ENCODE measurements at places on chromosomes 11 and 22.

GRCh38 chr11:46738887-46739286, 19.9 kb downstream of the F2 start:
- DNase-seq = no peak

GRCh38 chr22:49021926-49022815, 805.5 kb downstream of the BRD1 start:
- DNase-seq = no peak

GRCh38 chr11:13046637-13047570, 37.8 kb downstream of the RASSF10 start:
- DNase-seq = no peak

DNA sequence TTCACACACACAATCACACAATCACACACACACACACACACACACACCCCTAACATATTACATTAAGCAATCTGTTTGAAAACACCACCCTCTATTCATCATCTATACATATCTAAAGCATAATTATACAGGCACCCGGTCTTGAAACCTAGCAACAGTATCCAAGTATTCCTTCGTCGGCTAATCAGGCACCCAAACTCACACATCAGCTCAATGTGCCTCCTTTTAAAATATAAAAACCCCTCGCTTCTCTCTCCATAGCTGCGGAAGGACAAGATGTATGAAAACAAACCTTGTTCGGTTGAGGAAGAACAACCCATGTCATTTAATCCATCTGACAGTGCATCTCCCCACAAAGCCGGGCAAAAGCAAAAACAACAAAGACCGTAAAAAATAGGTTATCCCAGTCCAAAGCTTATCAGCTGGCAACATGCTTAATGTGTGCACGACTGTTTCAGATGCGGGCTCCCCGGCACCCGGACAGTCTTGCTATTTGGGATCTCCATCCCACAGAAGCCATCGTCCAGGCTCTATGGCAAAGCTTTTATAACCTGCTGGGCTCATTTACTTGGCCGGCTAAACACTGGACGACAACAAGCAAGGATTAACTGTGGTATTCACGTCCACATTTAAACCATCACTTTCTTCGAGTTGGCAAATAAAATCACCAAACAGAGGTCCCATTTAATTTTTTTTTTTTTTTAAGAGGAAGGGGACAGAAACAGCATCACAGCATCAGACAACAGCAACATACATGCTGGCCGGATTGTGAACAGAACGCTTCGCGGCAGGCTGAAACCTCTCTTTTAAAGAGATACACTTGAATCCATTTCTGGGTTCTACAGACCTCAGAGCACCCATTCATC, 365.5 kb downstream of the SHANK2 start:
- DNase-seq = no peak

- DNase-seq = no peak
Measured at GRCh38 chr11:43116071-43116470, 195.7 kb upstream of the API5 start.

GRCh38 chr22:32013200-32013599, 29.9 kb upstream of the SLC5A1 start:
- DNase-seq = no peak

DNA sequence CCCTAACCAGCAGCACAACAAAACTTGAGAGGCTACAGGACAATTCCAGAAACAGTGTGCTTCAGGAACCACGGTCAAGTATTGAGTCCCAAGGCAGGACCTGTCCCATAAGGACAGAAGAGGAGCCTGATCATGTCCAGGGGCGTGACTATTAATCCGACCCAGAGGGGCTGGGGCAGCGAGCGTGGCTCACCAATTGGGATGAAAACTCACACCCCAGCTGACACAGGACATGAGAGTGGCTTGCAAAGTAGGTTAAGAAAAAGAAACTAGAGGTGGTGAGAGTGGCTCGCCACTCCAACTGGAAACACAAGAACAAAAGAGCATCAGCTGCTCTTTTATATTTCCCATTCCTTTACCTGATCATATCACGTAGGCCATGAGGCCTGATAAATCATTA, 16.0 kb upstream of the FEZ1 start:
- DNase-seq = no peak

DNA sequence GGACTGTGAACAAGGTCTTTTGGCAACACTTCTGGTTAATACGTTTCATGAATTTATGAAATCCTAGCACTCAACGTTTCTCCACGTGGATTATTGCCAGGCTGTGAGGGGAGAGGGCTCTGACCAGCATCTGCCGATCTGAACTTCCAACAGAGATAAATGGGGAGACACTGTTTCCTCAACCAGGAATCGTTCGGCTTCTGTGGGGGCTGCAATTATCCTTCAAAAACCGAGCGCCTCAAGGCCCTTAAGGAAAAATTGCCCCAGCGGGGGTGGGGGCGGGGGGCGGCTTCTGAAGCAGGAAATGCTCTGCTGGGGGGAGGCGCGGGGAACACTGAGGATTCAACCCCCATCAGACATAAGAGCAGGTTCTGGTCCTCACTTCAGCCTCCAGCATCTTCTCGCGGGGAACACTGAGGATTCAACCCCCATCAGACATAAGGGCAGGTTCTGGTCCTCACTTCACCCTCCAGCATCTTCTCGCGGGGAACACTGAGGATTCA, 155.6 kb downstream of the BRD1 start:
- no peak for DNase-seq

- no peak for DNase-seq
Measured at GRCh38 chr11:78946945-78947902, 372.6 kb upstream of the NARS2 start.

GRCh38 chr11:86575208-86575855, 97.1 kb downstream of the ME3 start:
- no peak for DNase-seq

DNA sequence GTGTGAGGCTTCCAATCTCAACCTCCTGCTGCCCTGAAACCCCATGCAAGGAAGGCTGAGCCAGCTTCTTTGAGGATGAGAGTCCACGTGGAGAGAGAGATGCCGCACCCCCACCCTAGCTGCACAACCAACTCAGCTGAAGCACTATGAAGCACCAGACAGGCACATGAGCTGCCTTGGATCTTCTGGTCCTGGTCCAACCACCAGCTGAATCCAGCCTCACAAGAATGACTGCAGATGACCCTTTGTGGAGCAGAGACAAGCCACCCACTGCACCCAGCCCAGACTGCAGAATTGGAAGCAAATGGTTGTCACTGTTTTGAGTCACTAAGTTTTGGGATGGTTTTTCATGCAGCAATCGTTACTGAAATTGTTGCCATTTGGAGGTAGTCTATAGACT, 149.6 kb upstream of the SYT13 start:
- no peak for DNase-seq

- DNase-seq = no peak
Measured at GRCh38 chr11:3949125-3949524, 93.7 kb downstream of the STIM1 start.

- no peak for DNase-seq
Measured at GRCh38 chr11:78752494-78752893, 177.8 kb upstream of the NARS2 start.

DNA sequence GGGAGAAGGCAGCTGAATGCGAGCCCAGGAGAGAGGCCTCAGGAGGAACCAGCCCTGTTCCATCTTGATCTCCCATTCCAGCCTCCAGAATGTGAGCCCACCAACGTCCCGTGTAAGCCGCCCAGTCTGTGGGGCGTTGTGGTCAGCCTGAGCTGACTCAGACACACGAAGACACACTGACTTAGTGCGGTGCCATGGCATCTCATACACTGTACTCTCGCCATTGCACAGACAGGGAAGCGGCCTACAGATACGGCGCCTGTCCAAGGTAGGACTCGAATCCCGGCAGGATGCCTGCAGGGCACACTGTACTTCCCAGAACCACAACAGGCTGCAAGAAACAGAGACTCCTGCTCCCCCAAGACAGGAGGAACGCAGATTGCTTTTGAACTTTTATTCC, 179.6 kb downstream of the CTTN start:
- no peak for DNase-seq

DNA sequence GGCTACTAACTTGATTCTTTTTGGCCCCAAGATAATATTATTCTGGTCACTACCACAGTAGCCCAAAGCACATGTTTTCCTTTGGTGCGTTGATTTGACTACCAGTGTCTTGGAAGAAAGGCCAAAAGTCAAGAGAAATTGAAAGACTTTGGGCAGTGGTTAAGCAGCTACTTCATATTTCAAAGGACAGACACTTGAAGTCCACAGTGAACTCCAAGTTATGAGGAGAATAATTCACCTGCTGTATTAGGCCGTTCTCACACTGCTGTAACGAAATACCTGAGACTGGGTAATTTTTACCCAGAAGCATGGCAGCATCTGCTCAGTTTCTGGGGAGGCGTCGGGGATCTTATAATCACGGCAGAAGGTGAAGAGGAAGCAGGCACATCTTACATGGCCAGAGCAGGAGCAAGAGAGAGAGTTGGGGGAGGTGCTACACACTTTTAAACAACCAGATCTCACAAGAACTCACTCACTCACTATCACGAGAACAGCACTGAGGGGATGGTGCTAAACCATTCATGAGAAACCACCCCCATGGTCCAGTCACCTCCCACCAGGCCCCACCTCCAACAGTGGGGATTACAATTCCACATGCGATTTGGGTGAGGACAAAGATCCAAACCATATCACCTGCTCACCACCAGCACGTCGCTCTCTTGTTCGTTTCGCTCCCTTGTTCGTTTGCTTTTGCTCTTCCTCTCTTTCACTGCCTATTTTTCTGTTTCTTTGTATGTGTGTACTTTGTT, 40.2 kb upstream of the PICALM start:
- no peak for DNase-seq

GRCh38 chr11:72405009-72405408, 29.3 kb downstream of the CLPB start:
- DNase-seq = no peak
